ENCODE measurements at places on chromosomes 3 and 15.
A peak's percentile ranks its signal among the peaks of the same experiment; 100 is the strongest.

- DNase-seq: no peak
These were observed 72.7 kb upstream of the HACD2 start for GRCh38 chr3:123657568-123657967.

DNA sequence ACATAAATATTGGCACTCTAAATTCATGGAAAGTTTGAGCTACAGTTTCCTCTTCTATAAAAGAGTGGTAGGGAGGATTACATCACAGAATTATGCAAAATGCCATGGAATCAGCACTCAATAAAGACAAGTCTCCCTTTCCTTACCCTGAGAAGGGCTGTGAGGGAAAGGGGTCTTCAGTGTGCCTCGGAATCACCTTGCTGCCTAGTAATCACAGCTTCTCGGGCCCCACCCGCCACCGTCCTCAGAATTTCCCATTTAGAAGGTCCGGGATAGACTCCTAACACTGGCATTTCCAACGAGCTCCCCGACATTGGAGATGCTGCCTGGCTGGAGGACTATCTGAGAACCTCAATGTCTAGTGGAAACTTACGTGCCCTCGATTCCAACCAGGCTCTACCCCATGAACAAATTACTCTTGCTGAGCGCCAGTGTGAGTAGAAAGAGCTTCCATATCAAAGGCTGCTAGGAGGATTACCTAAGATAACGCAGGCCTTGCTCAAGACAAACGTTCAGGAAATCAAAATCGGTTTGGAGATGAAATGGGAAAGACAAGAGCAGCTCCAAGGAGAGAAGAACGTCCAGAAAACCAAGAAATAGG, 92.1 kb upstream of the CHD2 start:
- no peak for DNase-seq

GRCh38 chr15:94059013-94059587, 172.3 kb upstream of the MCTP2 start:
- no peak for DNase-seq

DNA sequence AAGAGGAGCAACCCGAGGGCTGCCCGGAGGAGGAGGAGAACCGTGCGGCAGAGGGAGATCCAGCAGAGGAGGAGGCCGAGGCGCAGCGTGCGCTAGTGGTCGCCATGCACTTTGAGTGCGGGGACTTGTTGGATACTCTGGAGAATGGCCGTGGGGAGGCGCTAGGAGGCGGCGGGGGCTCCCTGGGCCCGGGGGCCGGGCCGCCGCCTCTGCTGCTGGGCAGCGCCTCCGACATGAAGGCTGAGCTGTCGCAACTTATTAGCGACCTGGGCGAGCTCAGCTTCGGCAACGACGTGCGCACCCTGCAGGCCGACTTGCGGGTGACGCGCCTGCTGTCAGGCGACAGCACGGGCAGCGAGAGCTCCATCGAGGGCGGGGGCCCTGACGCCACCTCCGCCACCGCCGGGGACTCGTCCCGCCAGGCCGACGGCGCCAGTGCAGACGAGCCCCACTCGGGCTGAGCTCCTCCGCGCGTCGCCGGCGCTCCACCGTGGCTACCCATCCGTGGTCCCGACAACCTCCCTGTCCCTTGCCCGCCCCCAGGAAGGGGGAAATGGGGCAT, 2.0 kb downstream of the FAM43A start:
- DNase-seq: peak; percentile 86

- DNase-seq: no peak
These were observed 24.1 kb downstream of the DUT start for GRCh38 chr15:48355377-48355776.

DNA sequence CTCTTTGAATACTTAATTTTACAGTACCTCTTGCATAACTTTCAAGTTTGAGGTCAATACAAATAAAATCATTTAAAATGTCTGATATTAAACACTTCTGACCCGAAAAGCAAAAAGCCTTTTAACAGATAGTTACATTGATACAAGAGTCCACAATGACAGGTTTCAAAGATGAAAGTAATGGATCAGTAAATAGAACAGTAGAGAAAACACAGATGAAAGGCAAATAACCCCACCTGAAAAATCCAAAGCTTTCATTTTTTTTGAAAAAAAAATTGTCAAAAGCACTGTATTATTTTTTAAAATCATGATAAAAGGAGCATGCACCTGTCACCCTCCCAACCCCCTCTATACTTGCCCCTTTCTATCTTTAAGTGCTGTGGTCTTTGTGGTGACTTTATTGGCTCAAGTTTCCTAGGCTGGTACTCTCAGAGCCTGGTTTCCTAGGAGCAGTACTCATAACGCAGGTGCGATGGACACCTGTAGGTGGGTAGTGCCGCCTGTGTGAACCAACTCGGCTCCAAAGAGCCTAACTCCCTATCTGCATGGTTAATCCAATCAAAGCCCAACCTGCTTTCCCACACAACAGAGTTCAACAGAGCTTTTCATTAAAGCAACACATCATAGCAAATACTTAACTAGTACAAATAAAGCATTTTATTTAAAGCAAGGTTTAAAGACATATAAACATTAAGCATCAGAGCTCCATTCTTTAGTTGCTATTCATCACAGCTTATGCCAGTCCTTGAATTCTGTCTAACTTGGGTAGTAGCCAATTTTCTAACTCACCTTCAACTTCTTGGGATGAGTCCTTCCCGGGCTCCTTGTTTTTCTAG, 32.2 kb downstream of the LIPC start:
- no peak for DNase-seq

GRCh38 chr3:38566215-38566528, 70.0 kb downstream of the EXOG start:
- DNase-seq: no peak

DNA sequence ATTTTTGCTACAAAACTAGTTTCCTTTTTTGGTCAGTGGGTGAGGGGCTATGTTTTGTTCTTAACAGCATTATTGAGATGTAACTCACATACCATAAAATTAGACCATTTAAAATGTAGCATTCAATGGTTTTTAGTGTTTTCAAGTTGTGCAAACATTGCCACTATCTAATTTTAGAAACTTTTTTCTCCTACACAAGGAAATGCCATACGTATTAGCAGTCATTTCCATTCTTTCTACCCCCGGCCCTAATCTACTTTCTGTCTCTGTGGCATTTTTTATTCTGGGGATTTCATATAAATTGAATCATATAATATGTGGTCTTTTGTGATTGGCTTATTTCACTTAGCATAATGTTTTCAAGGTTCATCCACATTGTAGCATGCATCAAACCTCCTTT, 55.0 kb upstream of the TIPARP start:
- no peak for DNase-seq

- DNase-seq: no peak
These were observed 34.8 kb downstream of the PTPN9 start for GRCh38 chr15:75544359-75544758.

DNA sequence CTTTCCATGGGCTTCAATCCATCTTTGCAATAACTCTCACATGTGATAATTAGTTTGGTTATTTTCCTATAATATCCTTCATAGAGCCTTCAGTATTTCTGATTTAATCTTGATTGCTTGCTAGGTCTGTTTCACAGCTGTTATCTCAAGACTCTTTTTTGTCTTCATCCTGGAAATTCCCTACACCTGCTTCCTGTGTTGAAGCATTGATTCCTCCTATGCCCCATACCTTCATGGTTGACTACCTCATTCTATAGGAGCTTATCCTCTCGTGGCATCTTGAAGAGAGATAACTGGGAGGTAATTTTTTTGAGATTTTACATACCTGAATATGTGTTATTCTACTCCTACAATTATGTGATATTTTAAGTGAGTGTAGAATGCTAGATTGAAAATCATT, 26.7 kb downstream of the PIK3CA start:
- DNase-seq: no peak

DNA sequence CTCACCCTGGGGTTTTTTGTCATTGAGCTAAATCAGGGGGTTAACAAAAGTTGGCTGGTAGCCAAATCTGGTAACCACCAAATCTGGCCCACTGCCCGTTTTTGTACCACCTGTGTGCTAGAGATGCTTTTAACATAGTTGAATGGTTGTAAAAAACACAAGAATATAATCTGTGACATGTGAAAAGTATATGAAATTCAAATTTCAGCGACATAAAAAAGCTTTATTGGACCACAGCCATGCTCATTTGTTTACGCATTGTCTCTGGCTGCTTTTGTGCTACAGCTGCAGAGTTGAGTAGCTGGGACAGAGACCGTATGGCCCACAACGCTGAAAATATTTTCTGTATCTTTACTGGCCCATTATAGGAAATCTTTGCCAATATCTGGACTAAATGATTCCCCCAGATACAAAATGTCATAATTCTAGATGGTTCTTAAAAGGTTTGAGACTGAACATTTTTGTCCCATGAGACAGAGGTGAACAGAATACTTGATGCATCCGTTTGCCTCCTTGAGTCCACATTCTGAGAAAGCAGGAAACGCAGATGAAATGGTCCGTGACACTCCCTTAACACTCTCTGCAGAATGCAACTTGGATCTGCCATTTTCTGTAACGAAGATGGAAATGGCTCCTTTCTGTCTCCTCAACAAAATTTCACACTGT, 120.9 kb upstream of the PDZRN3 start:
- DNase-seq: no peak

DNA sequence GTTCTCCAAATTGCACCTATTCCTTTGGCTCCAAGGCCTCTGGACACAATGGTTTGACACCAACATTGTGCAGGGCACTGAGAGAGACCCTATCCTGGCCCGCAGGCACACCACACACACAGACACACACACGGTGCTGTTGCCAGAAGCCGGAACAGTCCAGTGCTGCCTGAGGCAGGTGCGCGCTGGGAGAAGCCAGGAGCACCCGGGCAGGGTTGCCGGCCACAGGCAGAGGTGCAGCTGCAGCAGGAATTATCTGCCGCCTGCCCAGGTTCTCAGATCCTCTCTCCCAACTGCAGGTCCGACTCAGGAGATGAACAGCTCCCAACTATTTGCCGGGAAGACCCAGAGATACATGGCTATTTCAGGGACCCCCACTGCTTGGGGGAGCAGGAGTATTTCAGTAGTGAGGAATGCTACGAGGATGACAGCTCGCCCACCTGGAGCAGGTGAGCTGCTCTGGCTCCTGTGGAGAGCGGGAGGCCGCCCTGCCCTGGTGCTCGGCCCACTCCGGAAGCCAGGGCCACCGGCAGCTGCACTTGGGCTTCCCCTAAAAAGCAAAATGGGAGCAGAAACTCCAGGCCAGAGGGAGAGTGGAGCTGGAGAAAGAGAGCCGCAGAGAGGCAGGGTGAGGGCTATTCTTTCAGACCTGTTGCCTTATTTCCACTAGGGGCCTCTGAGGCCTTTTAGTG, 42.9 kb downstream of the CHDH start:
- DNase-seq: no peak

GRCh38 chr3:45103753-45104714, 42.1 kb downstream of the CDCP1 start:
- DNase-seq: no peak

- DNase-seq: no peak
These were observed 36.1 kb downstream of the PRKAR2A start for GRCh38 chr3:48811524-48811923.

DNA sequence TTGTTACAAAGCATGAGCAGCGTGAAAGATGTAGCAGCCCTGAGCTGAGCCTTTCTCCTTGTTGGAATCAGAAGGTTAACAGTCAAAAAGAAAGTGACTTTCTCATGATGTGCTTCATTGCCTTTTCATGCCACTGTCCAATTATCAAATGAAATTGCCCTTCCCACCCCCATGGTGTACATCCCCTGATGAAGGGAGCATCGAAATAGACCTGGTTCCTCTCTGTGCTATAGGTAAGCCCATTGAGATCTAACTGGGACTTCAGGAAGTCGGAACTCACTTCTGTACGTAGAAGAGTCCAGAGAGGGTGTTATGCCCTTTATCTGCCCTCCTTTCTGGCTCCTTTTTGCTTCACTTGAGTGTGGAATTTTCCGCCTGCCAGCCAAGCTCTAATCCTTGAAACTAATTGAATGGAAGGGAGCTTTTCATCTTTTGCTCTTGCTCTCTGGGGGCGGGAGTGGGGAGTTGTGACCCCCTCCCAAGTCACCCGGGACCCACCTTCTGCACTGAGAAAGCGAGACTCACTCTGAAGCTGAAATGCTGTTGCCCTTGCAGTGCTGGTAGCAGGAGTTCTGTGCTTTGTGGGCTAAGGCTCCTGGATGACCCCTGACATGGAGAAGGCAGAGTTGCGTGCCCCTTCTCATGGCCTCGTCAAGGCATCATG, 20.9 kb downstream of the ABHD6 start:
- DNase-seq: no peak

Data from stimulated activated CD8-positive, alpha-beta memory T cell treated with anti-CD3 and anti-CD28 coated beads, Interleukin-4, amount 100 ng/mL, for 48 hours (primary cell).